ENCODE measurements at places on chromosomes 7 and 10.
A peak's percentile ranks its signal among the peaks of the same experiment; 100 is the strongest.

DNA sequence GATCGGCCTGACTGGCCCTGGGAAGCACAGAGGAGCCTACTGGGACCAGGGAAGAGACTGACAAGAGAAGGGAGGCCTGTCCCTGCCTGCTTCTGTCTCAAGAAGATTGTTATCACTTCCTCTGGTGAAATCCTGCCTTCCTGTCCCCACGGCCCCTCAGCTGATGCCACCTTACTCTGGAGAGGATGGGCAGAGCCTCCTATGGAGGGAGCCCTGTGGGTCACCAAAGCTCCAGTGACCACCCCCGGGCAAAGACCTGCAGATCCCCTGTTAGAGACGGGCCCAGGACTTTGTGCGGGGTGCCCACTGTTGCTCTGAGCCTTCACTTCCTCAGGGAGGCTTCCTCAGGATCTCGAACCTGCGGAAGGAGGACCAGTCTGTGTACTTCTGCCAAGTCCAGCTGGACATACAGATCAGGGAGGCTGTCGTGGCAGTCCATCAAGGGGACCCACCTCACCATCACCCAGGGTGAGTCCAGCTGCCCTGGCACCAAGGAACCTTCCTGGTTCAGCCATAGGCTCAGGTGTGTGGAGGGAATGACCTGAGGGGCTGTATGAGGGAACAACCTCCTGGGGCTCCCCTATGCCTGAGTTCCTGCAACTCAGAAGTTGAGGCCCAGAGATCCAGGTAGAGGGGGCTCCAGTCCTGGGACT lies 1.4 kb upstream of the PILRB start:
- DNase-seq = no peak

- DNase-seq = no peak
Observed at GRCh38 chr10:112230325-112230988, 46.9 kb upstream of the GPAM start.

- no peak for DNase-seq
Observed at GRCh38 chr7:126972571-126972970, 280.2 kb downstream of the GRM8 start.

DNA sequence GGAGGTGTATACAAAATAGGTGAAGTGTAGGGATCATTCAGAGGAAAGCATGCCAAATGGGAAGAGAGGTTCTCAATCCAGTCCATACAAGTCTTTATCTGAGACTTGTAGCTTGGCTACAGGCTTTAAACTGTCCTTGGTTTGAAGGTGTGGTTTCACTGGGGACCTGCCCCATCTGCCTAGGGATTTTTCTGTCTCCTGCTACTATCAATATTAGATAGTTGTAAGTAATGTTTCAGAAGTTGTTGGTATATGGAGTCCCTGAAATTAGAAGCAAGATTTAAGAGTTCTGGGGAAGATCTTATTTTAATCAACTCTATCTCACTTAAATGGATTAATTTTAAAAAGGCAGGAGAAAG lies 100.9 kb downstream of the ANKRD7 start:
- DNase-seq = no peak

DNA sequence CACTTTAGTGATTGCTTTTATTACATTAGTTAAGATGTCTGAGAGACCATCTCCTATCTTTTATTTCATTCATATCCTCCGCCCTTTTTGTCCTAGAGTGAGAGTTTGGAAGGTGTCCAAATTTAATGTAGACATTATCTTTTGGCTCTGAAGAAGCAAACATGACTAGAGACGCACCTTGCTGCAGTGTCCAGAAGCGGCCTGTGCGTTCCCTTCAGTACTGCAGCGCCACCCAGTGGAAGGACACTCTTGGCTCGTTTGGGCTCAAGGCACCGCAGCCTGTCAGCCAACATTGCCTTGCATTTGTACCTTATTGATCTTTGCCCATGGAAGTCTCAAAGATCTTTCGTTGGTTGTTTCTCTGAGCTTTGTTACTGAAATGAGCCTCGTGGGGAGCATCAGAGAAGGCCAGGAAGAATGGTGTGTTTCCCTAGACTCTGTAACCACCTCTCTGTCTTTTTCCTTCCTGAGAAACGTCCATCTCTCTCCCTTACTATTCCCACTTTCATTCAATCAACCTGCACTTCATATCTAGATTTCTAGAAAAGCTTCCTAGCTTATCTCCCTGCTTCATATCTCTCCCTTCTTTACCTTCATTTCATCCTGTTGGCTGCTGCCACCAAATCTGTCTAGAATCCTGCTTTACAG lies 10.4 kb upstream of the CLCN1 start:
- peak; percentile 60 for DNase-seq

DNA sequence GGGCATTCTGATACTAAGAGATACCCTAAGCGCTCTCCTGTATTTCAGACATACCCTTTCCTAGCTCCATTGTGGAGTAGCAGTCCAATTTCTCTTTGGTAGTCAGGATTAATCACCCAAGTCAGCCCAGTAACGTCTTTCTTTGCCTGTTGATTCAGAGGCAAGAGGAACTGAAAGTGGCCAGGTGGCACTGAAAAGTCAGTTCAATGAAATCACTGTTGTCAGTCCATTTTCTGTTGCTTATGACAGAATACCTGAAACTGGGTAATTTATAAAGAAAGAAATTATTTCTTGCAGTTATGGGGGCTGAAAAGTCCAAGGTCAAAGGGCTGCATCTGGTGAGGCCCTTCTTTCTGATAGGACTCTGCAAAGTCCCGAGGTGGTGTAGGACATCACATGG lies 40.2 kb downstream of the ANKRD61 start:
- DNase-seq = no peak

GRCh38 chr10:45180946-45181875 lies 134.2 kb downstream of the OR13A1 start:
- no peak for DNase-seq

DNA sequence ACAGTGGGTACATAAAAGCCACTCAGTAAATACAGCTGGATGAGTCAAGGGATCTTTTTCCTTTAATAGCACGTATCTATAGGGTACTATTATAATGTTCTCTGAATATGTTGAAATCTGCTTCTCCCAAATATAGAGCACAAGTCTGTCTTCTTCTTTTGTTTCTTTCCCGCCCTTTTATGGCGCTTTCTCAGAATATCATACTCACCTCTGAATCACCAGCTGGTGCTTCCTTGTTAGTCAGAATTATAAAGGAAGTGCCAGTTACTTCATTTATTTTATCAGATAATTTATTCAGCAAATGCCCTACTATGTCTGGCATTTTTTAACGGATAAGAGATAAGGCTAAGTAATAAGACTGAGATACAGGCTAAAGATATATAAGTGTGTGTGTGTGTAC lies 772.9 kb downstream of the SORCS3 start:
- no peak for DNase-seq

DNA sequence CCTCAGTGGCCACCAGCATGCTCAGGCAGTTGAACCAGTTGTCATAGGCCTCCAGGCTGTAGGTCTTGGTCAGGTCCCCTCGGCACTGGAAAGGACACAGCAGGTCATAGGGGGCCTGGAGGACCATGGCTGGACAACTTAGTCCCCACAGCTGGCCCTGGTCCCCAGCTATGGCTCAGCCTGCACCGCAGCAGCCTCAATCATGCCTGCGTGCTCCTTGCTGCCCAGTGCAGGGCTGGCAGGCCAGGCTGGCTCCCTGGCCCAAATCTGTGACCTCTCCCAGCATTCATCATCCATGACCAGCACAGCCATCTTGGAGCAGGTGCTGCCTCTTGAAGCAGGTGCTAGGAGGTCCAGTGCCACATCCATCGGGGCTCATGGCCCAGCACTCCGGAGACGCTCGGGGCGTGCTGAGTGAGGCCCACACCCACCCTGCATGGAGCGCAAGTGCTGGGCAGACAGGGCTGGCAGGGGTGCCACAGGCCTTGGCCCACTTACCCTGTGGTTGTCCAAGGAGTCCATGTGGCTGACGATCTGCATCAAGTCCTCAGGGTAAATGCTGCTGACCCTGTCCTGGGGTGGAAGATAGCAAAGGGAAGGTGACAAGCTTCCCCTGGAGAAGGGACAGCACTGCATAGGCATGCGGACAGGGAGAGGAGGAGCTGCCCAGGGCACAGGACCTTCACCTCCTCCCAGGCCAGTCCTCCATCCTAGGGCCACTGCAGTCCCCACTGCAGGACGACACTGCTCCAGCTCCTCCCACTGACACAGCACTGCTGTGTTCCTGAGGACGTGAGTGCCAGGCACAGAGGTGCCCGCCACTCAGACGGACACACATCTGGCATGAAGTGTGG lies 61.7 kb downstream of the CSGALNACT2 start:
- DNase-seq = no peak

GRCh38 chr10:117686606-117687005 lies 144.1 kb downstream of the EMX2 start:
- no peak for DNase-seq

DNA sequence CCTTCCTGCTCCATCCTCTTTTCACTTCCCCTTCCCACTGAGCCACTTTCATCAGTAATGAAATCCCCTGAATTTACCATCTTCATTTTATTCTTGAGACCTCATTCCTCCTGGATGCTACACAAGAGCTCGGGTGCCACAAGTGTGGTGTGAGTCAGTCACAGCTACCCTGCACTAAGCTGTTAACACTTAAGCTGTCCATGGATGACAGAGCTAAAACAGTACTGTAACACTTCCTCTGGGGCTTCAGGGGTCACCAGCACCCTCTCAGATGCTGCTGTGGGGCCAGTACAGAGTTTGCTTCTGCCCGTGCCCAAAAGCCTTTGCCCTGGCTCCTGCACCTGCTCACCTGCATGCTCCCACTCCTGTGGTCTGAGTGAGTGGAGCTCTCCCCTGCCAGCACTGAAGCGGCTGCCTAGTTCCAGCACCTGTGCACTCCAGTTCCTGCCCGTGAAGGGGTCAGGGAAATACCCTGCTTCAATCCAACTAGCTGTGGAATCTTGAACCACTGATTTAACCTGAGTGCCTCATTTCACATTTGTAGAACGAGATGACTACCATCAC lies 71.9 kb downstream of the POT1 start:
- no peak for DNase-seq

DNA sequence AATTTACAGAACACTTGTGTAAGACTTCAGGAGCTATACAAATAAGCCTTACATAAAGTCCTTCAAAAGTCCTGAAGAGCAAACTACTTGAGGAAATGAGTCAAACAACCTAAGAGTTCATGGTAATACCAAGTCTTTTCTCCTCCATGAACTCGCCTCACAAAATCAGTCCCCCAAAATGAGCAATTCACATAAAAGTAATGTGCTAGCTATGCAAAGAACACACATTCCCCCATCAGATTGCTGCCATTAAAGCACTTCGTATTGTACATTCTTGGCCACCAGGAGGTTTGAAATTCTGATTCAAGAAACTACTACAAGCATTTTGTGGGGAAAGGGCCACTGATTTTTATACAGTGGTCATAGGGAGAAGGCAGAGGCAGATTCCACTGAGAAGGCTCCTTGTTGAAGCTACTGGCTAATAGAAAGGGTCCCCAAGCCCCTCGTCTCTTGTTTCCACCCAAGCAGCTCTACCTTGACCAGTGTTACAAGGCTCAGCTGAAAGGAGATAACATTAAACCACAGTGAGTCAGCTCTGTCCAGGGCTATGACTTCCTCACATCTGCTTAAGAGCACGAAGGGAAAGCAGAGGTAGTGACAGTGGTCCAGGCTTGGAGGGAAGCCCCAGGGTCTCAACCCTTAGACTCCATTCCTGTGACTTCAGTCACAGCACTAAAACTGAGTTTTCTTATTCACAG lies 115.2 kb upstream of the CDK1 start:
- no peak for DNase-seq

DNA sequence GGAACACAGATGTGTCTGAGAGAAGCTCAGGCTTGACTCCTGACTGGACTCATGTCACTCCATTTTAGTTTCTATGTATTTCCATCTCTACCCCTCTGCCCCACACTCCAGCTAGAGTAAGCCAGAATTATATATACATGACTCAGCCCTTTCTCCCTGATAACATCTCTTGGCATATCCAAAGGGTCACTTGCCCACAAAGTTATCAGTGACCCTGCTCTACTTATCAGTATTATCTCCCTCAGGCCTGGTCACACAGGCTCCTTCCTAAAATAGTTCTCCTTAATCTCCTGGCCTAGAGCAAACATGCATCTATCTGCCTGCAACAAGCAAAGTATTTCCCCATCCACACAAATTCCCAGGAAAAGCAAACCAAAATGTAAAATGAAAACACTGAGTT lies 598.3 kb downstream of the SUGCT start:
- no peak for DNase-seq

DNA sequence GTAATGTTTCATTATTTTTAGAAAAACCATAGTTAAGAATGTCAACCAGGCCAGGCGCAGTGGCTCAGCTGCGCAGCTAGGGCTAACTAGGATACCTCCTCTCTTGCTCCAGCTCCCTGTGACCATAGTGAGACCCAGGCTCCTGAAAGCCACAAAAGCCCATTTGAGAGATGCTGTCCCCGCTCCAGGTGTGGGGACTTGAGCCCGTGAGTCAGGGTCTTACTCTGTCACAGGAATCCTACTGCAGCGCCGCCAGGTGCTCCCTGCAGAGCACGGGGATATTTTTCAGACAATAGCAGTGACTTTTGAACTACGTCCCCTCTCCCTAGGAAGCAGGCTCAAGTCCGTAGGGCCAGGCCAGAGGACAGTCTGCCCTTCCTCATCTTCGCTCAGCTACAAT lies 75.6 kb upstream of the NRBF2 start:
- no peak for DNase-seq

DNA sequence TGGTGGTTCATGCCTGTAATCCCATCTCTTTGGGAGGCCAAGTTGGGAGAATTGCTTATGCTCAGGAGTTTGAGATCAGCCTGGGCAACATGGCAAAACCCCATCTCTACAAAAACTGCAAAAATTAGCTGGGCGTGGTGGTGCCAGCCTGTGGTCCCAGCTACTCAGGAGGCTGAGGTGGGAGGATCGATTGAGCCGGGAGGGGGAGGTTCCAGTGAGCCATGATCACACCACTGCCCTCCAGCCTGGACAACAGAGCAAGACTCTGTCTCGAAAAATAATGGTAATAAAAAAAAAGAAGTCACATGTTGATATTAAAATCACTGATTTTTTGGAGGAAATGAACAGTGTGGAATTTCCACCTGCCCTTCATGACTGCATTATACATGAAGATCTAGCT lies 15.8 kb downstream of the PHYH start:
- no peak for DNase-seq

DNA sequence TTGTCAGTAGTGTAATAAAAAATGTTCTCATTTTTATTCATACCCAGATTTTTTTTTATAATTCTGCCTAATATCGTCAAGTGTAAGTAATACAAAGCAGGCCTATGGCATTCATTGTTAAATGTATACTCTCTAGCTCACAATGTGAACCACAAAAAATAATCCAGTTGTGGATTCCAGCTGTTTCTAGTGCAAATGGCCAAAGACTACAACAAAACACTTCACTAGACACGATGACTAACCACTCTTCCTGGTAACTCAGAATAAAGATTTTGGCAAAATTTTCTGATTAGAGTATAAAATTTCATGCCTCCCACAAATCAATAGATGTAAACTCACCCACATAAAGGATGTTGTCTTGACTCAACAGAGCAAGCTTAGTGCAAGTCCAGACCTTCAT lies 396.6 kb downstream of the DGKB start:
- DNase-seq = no peak

GRCh38 chr7:90172624-90173023 lies 18.4 kb downstream of the STEAP1 start:
- no peak for DNase-seq

GRCh38 chr10:121444520-121445165 lies 153.6 kb downstream of the FGFR2 start:
- DNase-seq = no peak

GRCh38 chr7:45653209-45653907 lies 79.2 kb downstream of the ADCY1 start:
- no peak for DNase-seq

- DNase-seq = no peak
Observed at GRCh38 chr10:103186128-103186527, 6.9 kb downstream of the NT5C2 start.

- DNase-seq = no peak
Observed at GRCh38 chr10:46551701-46552525, 4.5 kb downstream of the GPRIN2 start.

Data from stimulated activated CD4-positive, alpha-beta T cell treated with anti-CD3 and anti-CD28 coated beads, Interleukin-1b, Interleukin-23, amount 100 ng/mL, for 1 hour (primary cell).